SIG-M5 (cell line): ENCODE measurements at places on chromosomes 5 and 9.

DNA sequence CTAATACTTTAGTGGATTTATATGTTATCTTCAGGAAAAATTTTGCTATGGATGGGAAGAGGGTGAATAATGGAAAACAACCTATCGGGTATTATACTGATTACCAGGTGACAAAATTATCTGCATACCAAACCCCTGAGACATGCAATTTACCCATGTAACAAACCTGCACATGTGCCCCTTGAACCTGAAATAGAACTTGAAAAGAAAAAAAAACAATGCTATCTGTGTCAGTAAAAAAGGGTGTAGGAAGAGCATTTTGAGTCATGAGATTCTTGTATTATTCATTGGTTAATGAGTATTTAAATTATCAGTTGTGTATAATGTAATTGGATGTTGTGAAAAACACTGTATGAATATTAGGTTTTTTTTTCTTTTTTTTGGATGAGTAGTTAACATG is 75.4 kb downstream of the PRR16 start:
- no peak for DNase-seq

- DNase-seq, result no peak
These were observed 63.6 kb upstream of the TBCA start for GRCh38 chr5:77839691-77840090.

DNA sequence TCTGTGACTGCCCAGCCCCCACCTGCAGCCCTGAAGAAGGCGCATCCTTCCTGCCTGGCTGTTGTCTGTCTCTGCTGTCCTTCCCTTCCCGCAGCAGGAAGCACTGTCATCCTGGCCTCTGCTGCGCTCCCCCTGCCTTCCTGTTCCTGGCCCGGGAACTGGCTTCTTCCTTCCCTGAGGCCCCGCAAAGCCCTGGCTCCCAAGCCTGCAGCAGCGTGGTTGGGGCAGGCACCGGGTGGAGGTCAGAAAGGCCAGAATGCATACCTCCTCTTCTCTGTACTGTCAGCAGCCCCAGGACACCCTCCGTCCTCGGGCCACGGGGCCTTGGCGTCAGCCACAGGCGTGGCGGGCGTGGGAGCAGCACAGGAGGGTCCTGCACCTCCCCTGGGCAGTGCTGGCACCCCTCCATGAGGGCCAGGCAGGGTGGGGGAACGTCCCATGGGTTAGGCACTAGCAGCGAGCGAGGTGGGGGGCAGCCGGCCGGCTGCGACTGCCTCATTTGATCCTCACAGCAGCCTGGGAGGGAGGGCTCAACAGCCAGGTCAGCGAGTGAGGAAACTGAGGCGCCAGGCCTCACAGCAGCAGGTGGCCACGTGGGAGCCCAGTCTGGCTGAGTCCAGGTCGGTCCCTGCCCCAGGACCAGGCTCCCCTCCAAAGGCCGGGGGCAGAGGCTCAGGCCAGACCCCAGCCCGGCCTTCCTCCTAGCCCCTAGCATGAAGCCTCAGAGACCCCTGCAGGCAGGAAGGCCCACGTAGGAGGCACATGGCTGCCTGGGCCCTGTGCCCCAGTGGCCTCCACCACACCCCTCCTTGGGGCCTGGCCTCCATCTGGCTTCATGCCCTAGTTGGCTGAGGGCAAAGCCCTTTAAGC is 9.4 kb downstream of the FLT4 start:
- no peak for DNase-seq

DNA sequence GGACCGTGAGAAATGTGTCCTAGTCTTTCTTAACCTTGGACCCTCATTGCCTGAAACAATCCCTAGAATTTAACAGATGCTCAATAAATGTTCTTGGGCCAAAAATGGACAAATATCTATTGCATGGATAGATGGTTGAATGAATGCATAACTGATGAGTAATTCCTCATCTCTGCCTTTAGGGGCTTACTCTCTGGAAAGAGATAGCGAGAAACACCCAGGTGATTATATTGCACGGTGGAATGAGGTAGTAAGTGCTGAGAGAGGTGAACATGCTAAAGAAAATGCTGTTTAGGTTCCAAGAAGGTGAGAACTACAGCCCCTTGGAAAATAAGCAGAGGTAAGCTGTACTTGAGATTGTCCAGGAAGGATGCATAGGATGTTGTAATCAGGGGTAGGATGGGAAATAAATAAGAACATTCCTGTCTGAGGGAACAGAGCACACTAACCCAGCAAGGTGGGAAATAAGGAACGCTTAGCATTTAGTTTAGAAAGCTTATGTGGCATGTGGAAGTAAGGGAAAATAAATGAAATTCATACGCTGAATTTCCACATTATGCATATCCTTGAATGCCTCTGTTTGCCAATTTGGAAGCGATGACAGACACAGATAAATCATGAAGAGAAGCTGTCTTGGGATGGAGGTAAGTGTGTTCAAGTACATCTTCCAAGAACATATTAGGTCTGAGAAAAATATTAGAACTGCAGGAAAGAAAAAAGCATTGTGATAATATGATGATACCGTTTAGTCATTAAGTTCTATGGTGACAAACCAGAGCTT is 426.6 kb downstream of the ARHGEF28 start:
- no peak for DNase-seq

DNA sequence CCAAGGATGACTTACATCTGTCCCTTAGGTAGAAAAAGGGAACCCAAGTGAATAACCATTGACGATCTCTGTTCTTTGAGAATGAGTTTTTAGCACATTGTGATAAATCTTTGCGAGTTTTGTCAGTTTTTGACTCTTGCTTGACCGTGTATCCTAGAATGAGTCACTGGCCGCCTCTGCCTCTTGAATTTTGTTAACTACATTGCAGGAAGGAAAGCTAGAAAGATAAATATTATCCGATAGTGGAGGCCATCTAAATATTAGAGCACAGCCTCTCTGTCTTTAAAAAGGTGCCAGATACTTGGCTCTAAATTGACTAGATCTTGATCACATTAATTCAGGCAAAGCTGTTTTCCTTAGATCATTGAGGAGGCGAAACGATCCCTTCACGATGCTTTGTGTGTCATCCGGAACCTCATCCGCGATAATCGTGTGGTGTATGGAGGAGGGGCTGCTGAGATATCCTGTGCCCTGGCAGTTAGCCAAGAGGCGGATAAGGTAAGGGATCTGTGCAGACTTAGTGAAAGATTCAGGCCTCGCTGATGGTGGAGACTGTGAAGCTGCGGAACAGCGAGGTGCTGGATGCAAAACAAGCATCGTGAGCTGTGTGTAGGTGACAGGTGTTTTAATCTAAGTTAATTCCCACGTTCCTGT is 12.2 kb downstream of the CCT5 start:
- DNase-seq, result no peak

- DNase-seq, result no peak
These were observed 918.3 kb downstream of the DTWD2 start for GRCh38 chr5:118070041-118070440.

GRCh38 chr5:139885172-139885856 is 89.7 kb downstream of the PSD2 start:
- no peak for DNase-seq

GRCh38 chr5:28810751-28811136 is 1772.4 kb upstream of the CDH9 start:
- DNase-seq, result no peak

DNA sequence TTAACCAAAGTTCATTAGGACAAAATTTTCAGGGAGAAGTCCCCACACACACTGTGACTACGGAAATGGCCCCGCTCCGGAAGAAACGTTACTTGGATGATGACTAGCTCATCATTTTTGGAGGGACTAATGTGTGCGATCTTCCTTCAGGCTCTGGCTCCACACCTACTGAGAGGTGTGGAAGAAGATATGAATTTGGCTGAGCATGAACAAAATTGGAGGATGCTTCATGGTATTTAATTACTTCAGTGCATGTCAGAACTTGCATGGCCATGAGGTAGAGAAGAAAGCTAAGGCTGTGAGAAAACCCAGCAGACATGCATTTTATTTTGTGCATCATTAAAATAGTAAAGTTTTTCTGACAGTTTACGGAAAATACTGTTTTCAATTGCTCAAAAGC is 202.1 kb upstream of the TLE4 start:
- DNase-seq, result no peak

- DNase-seq, result no peak
These were observed 67.6 kb downstream of the ARHGEF28 start for GRCh38 chr5:73693573-73694061.

- no peak for DNase-seq
These were observed 334.7 kb downstream of the ACTL7B start for GRCh38 chr9:108521063-108521590.

DNA sequence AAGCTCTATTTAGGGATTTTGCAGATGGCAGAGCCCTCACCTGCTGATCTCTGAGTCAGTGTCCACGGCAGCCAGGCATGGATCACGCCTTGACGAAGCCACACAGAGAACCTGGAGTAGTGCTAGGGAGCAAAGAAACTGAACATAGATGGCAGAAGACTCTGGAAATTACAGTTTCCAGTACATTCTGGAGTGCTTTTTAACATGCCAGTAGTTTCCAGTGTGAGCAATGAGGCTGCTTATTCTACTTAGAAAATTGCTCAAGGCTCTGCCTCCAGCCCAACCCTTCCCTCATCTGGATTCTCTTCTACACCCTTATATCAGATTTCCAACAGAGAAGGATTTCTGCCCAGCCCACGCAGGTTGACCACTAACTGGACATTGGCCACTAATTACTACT is 203.3 kb downstream of the ADAMTS12 start:
- DNase-seq, result no peak

DNA sequence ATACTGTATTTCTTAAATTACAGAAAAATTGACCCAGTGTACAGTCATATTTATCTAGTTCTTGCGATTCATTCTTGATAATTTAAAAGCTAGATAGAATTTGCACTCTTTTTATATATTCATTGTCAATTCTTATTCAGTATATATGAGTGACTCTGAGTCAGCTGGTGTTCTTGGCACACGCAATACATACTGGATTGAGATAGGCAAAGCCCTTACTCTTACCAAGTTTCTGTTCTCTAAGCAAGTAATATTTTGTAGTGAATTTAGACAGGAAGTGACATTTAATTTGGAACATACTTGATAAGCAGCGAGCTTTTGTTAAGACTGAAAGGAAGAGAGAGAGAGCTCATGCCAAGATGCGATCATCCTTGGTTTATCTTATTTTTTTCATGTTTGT is 57.7 kb downstream of the GPBP1 start:
- DNase-seq, result no peak

GRCh38 chr5:110872200-110872599 is 133.4 kb downstream of the SLC25A46 start:
- DNase-seq, result no peak

- DNase-seq, result no peak
These were observed 5.7 kb downstream of the C9orf43 start for GRCh38 chr9:113416149-113416721.

DNA sequence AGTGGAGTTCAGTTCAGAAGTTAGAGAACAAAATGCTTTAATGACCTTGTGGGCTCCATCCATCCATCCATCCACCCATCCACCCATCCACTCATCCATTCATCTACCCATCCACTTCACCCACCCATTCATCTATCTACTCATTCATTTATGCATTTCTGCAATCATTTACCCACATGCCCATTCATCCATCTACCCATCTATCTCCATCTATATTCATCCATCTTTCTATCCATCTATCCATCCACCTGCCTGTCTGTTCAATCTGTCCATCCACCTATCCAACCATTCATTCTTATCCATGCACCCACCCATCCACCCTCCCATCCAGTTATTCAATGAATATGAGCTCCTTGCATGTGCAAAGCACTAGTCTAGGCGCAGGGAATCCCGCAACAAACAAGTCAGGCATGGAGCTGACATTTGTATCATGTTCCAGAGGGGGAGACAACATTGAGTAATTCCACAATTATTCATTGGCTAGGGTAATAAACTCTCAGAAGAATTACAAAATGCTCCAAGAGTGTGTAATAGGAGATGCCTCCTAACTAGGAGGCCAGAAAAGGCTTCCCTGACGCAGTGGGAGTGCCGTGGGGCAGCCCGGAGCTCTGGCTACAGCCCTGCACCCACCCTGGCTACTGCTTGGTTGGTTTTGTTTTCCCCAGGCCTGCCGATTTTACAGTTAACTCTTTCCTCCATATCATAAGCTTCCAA is 211.2 kb downstream of the NXNL2 start:
- no peak for DNase-seq

- DNase-seq, result no peak
These were observed 20.2 kb upstream of the SMIM15 start for GRCh38 chr5:61182449-61182848.

DNA sequence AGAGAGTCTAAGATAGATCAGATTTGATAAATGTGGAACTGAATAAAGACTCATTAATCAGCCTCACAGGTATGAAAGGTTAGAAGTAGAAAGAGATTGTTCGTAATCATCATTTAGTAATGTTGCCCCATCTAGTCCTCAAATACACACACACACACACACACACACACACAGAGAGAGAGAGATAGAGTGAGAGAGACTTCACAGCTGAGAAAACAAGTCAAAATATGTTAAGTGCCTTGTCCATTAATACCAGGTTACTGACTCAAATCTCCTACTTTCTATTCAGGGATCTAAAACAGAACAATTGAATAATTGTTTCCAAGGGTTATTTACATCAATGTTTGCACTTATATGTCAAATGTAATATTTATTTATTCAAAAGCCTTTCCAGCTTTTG is 284.6 kb downstream of the MRPS30 start:
- no peak for DNase-seq

DNA sequence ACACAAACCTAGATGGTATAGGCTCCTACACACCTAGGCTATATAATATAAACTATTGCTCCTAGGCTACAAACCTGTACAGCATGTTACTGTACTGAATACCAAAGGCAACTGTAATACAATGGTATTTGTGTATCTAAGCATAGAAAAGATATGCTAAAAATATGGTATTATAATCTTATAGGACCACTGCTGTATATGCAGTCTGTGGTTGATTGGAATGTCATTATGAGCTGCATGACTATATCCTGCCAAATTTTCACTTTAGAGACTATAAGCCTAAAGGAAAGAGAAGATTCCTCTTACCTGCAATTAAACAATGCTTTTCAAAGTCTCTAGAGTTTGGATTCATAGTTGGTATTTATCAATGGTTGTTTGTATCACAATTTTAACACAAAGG is 24.7 kb upstream of the ACOT12 start:
- no peak for DNase-seq

DNA sequence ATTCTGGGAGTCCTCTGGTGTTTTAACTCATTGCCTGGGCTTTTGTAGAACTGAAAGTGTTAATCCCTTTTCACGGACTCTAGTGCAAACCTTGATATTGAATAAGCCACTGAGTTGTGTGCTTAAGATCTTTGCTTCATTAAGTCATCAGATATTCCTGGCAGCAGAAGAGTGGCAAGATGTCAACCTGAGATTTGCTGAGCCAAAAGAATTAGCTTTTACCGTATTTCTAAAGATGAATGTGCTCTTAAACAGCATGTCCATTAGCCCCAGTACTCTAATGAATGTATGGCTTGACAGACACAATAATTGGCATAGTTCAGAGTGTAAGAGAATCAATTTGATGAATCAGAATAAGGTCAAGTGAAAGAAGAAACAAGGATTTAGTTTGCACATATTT is 87.2 kb upstream of the CDH6 start:
- DNase-seq, result no peak

GRCh38 chr9:73844135-73844534 is 653.0 kb upstream of the RORB start:
- no peak for DNase-seq

GRCh38 chr9:22975951-22976350 is 529.3 kb downstream of the DMRTA1 start:
- no peak for DNase-seq

- DNase-seq, result no peak
These were observed 33.1 kb downstream of the RANBP6 start for GRCh38 chr9:5982317-5982716.
